ENCODE measurements at places on chromosomes 1 and 21.

- no peak for DNase-seq
These were observed 62.8 kb downstream of the XCL2 start for GRCh38 chr1:168480997-168481396.

DNA sequence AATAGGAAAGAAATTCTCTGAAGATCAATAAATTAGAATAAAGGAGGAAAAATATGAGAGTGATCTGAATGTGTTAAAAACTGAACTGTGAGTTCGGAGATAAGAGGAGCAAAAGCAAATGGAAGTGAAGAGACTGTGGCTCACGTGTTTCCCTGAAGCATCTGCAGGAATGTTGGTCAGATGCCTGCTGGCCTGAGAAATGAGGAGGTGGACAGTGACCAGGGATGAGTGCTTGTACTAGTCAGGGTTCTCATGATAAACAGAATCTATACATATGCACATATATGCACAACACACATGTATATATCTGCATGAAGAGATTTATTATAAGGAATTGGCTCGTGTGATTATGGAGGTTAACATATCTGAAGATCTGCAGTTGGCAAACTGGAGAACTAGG, 103.4 kb upstream of the TIAM1 start:
- DNase-seq, result no peak

- DNase-seq, result peak; percentile 80
These were observed 67.5 kb upstream of the VAMP3 start for GRCh38 chr1:7703321-7704213.

- peak; percentile 63 for DNase-seq
These were observed 31.0 kb upstream of the LRRC52 start for GRCh38 chr1:165512816-165513215.

DNA sequence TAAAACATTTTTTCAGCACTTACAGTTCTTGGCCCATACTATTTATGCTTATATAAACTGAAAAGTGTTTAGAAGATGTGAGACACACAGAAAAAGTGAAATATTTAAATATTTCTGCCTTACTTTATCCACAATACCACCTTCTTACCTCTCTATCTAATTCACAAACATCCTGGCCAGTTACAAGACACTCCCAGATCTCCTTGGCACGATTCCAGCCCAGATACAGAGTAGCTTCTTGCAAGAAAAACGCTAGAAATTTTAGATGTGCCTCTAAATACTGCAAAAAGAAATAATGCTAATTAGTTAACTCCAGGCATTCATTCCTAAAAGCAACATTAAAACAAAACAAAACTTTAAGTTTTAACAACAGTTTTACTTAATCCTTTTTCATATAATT, 68.4 kb downstream of the USP24 start:
- DNase-seq, result no peak

DNA sequence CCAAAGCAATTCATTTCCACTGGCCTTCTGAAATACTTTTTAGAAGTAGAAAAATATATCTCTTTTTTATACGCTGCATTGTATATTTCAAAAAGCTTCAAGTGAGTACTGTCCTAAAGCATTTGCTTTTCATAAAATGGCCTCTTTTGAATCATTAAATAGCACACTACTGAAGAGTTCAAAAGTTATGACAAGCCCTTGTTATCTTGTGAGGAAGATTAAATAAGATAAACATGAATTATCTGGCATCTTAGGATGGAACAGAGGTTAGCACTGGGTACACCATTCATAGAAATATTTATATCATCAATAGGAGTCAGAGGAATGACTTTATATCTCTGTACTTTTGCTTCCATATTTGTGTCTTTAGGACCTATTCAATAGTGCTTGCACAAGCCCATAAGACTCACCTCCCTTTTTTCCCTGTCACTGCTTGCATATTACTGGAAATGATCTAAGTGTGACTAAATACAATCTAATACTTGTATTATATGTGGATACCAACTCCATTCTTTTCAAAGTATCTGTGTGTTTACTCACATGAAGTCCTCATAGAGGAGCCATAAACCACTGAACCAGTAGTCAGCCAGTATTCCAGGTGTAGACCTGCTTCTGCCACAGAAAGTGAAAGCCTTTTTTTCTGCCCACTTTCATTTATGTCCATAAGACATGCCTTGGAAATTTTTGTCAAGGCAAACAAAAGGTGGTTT, 274.2 kb upstream of the C1orf105 start:
- DNase-seq, result no peak

DNA sequence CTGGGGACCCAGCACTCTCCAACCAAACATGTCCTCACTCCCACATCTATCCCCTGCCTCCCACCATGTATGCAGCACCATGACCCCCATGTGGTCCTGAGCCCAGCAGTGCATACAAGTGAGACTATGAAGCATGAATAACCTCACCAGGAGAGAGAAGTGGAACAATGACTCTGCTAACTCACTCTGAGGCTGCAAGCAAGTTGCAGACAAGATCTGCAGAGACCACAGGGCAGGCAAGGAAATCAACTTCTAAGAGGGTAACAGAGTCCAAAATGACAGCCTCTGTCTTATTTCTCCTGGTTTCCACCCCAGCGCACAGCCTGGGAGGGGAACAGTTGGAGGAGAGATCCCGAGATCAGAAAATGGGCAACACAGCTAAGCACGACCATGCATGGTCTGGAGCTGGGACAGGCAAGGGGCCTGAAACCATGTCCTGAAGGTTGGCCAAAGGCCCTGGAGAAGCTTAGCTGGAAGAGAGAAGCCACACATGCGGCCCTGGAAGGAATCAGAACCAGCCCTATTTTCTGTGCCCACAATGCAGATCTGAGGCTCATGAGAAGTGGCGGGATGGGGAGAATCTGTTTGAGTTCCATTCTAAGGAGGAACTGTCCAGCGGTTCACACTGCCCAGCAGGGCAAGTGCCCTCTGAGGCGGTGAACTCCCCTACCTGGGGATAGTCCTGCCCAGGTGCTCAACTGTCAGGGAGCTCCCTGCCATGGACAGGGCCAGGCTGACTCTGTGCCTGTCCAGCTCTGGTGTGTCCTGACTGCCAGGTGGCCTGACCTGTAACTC, 12.5 kb upstream of the REN start:
- no peak for DNase-seq

DNA sequence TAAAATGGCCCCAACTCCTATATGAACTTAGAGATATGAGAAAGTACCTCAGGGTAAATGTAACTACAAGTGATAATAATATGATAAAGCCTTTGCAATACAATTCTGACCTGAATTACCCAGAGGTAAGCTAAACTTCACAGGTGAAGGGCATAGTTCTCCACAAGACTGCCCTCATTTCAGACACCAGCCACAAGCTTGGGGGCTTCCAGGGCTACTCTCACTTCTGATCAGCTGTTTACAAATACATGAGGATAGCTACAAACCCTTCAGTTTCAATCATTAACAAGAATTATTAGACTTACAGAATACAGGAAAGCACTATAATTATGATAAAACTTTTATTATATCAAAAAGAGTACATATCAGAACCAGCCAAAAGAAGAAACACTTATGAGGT, 18.7 kb upstream of the DPH5 start:
- no peak for DNase-seq
